GM12878 (cell line): ENCODE measurements at places on chromosomes 16 and 17. TPM values are rescaled to one million over a fixed set of nuclear protein-coding genes. Genes with fewer than 3 reads are reported as not detected.

DNA sequence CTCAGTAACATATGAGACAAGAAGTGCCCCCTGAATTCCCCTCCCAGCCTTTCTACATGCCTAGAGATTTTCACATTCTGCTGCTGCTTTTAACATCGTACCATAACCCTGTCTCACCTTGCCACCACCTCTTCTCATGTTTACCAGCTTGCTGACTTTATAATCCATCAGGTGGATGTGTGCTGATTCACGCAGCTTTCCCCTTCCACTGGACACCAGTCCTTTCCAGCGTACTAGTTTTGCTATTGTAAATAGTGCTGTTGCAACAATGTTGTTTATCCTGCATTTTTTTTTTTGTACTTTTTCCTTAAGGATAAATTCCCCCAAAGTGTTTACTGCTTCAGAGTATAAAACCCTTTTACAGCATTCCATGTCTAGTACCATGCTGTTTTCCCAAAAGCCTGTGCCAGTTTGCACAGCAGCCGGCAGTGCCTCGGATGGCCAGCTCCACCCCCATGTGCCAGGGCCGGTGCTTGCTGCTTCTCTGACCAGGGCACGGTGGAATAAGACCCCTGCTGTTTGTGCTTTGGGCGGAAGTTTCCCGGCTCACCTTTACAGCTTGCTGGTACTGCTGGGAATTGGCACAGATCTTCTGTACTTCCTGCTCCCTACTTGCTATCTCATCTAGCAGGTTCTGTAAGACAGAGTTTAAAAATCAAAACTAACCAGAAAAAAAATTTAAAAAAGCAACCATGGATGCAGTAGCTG is 41.3 kb downstream of the UBN1 start:
- no peak for DNase-seq
- H3K36me3 ChIP-seq, result peaks cover 5% of the 10 kb centered on the region
- no peak overlapping the region for H3K4me3 ChIP-seq
- no peaks in the 10 kb centered on the region for H3K27me3 ChIP-seq
- H3K27ac ChIP-seq, result no peak overlapping the region

- DNase-seq, result no peak
- no peaks in the 10 kb centered on the region for H3K36me3 ChIP-seq
- H3K4me3 ChIP-seq, result no peak overlapping the region
- peaks cover 5% of the 10 kb centered on the region; the same call in 1 of the 2 replicates for H3K4me1 ChIP-seq
Observed at GRCh38 chr16:10663146-10663545, 31.6 kb downstream of the TEKT5 start.

GRCh38 chr16:82824408-82824807 is 197.6 kb downstream of the CDH13 start:
- DNase-seq, result no peak
- H3K4me1 ChIP-seq, result no peaks in the 10 kb centered on the region
- no peak overlapping the region for H3K4me3 ChIP-seq

DNA sequence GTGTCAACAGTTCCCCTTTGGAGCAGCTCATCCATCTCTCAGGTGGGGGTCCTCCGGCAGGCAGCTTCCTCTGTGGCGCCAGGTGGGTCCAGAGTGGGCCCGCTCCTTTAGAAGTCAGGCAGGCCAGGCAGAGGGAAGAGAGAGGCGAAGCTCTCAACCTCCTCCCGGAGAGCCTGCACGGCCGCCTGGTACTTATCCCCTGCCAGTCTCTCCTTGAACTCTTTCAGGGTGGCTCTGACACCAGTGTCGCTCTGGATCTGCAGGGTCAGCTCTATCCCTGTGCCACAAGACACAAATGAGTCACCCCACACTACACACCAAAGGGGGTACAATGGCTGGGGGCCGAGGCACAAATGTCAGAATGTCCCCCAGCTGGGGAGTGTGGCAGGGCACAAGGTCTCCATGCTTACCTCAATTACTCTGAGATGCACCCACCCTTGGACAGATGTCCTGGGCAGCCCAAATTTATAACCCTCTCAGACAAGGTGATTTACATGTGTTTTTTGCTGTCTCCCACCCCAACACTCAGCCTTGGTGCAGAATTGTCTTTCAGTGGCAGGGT is 13.6 kb downstream of the SMCR8 start:
- no peak overlapping the region for H3K27ac ChIP-seq
- H3K4me3 ChIP-seq, result no peak overlapping the region
- no peaks in the 10 kb centered on the region for H3K27me3 ChIP-seq
- DNase-seq, result no peak
- peaks cover 23% of the 10 kb centered on the region for H3K4me1 ChIP-seq

The ZNF747 gene
- 10.7 and 12.0 TPM in 2 replicates for total RNA-seq

The KCNJ18 gene
- not detected in 2 replicates for total RNA-seq

The TPSAB1 gene
- not detected in 2 replicates for total RNA-seq

The IRX3 gene
- total RNA-seq, result not detected in 2 replicates

The BAIAP3 gene
- 0.56 and 0.58 TPM in 2 replicates for total RNA-seq
